Activated CD4-positive, alpha-beta memory T cell treated with anti-CD3 and anti-CD28 coated beads, Interleukin-2, amount 10 ng/mL, durations not matched to agents 7 days and 5 days (primary cell): ENCODE measurements at places on chromosomes 16 and 17. TPM values are rescaled to one million over a fixed set of nuclear protein-coding genes. Genes with fewer than 3 reads are reported as not detected.

The DHX40 gene
- 20.0 TPM for total RNA-seq

The MCRIP1 gene
- total RNA-seq, result 38.2 TPM

The ZG16 gene
- total RNA-seq, result not detected

- no peak for DNase-seq
- H3K36me3 ChIP-seq, result no peaks in the 10 kb centered on the region
- peaks cover 39% of the 10 kb centered on the region for H3K4me1 ChIP-seq
- no peak overlapping the region for H3K27ac ChIP-seq
- H3K4me3 ChIP-seq, result no peak overlapping the region
- peaks cover 6% of the 10 kb centered on the region for H3K27me3 ChIP-seq
Observed at GRCh38 chr17:57082441-57082840, 2.6 kb upstream of the AKAP1 start.

The DPEP2 gene
- 17.5 TPM for total RNA-seq

GRCh38 chr17:57537524-57538410 lies 207.3 kb downstream of the CCDC182 start:
- H3K4me1 ChIP-seq, result peaks cover 15% of the 10 kb centered on the region
- H3K27ac ChIP-seq, result peak overlapping the region; percentile 19
- H3K27me3 ChIP-seq, result no peaks in the 10 kb centered on the region
- H3K36me3 ChIP-seq, result no peaks in the 10 kb centered on the region
- no peak overlapping the region for H3K4me3 ChIP-seq

- no peak overlapping the region for H3K4me3 ChIP-seq
- no peaks in the 10 kb centered on the region for H3K4me1 ChIP-seq
- no peak for DNase-seq
- no peaks in the 10 kb centered on the region for H3K27me3 ChIP-seq
Observed at GRCh38 chr17:31171701-31172100, 76.9 kb downstream of the NF1 start.

GRCh38 chr17:77185137-77185536 lies 44.4 kb downstream of the SEC14L1 start:
- H3K4me3 ChIP-seq, result no peak overlapping the region
- H3K27me3 ChIP-seq, result no peaks in the 10 kb centered on the region
- no peak overlapping the region for H3K27ac ChIP-seq
- peaks cover 8% of the 10 kb centered on the region for H3K36me3 ChIP-seq
- no peak for DNase-seq

The TBC1D3 gene
- not detected for total RNA-seq

The HEXIM1 gene
- total RNA-seq, result 35.0 TPM

GRCh38 chr16:60304720-60305119 lies 1570.6 kb upstream of the GOT2 start:
- no peaks in the 10 kb centered on the region for H3K36me3 ChIP-seq
- no peaks in the 10 kb centered on the region for H3K4me1 ChIP-seq
- no peak overlapping the region for H3K27ac ChIP-seq
- DNase-seq, result no peak

GRCh38 chr16:74922150-74923138 lies 62.5 kb downstream of the WDR59 start:
- no peaks in the 10 kb centered on the region for H3K4me1 ChIP-seq
- H3K4me3 ChIP-seq, result no peak overlapping the region
- DNase-seq, result no peak
- H3K27me3 ChIP-seq, result no peaks in the 10 kb centered on the region
- H3K36me3 ChIP-seq, result peaks cover 55% of the 10 kb centered on the region

The KRT20 gene
- not detected for total RNA-seq

DNA sequence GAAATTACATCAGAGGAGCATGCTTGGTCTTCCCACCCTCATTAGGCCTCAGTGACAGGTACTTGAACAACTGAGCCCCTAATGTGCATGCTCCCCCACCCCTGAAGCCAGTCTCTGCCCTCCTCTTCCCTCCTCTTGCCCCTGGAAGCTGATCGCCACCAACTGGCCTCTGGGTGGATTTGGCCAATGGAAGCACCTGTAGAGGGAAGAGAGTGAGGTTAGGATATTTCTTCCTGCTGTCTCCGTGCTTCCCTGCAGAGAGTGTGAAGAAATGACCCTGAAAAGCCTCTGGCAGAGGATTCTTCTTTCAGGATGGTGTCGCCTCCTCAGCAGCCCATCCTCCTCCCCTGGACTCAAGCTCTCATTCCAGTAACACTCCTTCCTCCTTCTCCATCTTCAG lies 5.9 kb upstream of the CBLN1 start:
- no peak for DNase-seq
- peaks cover 5% of the 10 kb centered on the region for H3K36me3 ChIP-seq
- H3K4me1 ChIP-seq, result peaks cover 2% of the 10 kb centered on the region
- peaks cover 35% of the 10 kb centered on the region for H3K27me3 ChIP-seq

DNA sequence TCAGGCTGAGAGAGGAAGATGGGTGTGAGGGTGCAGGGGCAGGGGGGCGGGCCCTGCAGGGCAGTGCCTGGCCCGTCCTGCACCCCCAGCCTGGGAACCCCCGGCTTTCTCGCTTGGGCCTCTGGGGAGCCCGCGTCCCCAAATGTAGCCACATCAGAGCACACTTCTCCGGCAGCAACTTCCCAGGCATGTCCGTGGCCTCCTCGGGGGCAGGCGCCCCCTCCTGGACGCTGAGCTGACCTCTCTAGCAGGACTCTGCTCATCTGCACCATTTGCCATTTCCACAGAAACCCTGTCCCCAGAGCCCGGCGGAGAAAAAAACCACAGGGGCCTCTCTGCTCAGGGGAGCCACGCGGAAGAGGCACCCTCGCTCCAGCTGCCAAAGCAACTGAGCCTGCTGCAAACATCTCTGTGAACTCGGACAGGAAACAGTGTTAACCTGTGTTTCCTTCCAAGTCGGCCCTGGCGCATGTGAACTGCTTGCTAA lies 63.4 kb downstream of the KLHDC4 start:
- peaks cover 62% of the 10 kb centered on the region for H3K4me1 ChIP-seq
- H3K4me3 ChIP-seq, result peak overlapping the region; percentile 8
- no peaks in the 10 kb centered on the region for H3K27me3 ChIP-seq
- H3K36me3 ChIP-seq, result peaks cover 31% of the 10 kb centered on the region

DNA sequence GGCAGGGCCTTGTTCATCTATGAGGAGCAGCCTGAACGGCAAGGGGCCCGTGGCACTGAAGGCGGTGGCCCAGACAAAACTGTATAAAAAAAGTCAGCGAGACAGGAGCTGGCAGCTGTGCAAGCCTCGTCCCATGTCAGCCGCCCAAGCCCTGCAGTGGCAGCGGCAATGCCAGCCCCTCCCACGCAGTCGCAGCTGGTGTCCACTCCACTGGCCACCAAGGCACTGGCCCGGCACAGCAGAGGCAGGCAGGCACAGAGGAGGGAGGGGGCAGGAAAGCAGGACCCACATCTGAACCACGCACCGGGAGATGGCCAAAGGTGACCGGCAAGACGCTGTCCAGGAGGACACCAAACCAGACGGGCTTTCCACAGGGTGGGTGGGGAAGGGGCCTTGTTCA lies 15.9 kb upstream of the C16orf95 start:
- peaks cover 7% of the 10 kb centered on the region for H3K36me3 ChIP-seq
- no peaks in the 10 kb centered on the region for H3K27me3 ChIP-seq
- no peak overlapping the region for H3K4me3 ChIP-seq
- peaks cover 5% of the 10 kb centered on the region for H3K4me1 ChIP-seq
- no peak overlapping the region for H3K27ac ChIP-seq

DNA sequence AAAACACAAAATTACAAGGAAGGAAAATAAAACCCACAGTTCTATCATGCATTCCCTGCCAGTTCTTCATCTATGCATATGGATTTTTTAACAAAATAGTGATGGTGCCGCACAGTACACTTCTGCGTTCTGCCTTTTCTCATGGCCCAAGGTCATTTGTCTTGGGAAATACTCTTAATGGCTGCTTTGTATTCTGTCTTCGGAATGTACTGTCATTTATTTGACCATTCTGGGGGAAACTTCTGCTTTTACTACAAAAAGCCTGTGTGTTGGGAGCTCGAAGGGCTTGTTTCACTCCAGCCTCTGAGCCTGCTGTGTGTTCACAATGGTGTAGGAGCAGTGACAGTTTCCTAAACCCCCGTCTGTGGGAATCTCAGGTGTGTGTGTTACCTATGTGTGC lies 82.8 kb upstream of the SEC14L1 start:
- peaks cover 4% of the 10 kb centered on the region for H3K27me3 ChIP-seq
- no peaks in the 10 kb centered on the region for H3K36me3 ChIP-seq
- no peak overlapping the region for H3K4me3 ChIP-seq
- no peaks in the 10 kb centered on the region for H3K4me1 ChIP-seq

DNA sequence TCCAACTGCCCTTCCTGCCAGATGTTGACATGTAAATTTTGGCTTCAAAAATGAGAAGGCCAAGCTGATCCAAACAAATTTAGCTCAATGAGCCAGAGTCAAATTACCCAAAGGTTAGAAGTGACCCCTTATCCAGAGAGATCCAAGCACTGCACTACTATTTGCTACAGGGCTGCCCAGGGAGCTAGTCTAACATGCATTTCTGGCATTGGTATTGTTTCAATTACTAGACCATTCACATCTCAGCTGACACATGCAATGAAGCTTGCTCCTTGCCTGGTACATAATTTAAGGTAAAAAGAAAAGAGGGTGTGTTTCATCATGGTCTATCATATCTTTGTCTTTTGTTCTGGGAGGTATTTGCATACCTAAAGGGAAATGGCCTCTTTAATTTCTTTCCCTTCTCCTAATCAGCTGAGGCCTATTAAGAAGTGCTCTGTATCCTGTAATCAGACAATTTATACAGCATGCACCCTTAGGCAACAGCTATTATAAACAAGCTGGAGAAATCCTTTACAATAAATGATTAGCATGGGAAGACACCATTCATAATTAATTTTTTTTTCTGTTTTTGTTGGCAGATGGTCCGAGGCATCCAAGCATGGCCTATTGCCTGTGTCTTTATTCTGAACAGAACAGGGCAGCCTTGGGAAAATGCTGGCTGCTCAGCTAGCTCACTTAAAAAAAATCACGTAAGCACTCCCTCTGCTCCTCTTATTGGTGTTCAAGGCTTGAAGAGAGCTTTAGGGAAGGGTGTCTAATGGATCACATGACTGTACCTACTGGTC lies 161.5 kb upstream of the SALL1 start:
- no peak overlapping the region for H3K4me3 ChIP-seq
- no peaks in the 10 kb centered on the region for H3K36me3 ChIP-seq
- H3K27ac ChIP-seq, result no peak overlapping the region

GRCh38 chr16:79394206-79394605 lies 206.3 kb downstream of the MAF start:
- H3K27ac ChIP-seq, result no peak overlapping the region
- no peak for DNase-seq
- no peaks in the 10 kb centered on the region for H3K36me3 ChIP-seq
- H3K4me1 ChIP-seq, result peaks cover 3% of the 10 kb centered on the region
- no peaks in the 10 kb centered on the region for H3K27me3 ChIP-seq

DNA sequence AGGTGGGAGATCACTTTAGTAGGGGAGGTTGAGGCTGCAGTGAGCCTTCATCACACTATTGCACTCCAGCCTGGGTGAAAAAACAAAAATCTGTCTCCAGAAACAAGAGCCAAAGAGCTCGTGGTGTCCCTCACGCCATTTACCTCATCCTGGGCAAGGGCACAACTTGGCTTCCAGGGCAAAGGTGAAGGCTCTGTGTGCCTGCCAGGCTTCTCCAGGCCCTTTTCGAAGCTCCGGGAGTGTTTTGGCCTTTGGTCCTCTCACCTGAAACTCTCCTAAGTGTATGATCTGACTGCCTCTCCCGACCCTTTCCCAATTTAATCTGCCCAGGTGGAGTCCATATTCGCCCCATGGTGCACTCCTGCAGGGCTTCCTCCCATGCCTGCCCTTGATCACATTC lies 11.6 kb upstream of the CES3 start:
- DNase-seq, result no peak
- H3K4me3 ChIP-seq, result peak overlapping the region; percentile 27
- no peak overlapping the region for H3K27ac ChIP-seq

DNA sequence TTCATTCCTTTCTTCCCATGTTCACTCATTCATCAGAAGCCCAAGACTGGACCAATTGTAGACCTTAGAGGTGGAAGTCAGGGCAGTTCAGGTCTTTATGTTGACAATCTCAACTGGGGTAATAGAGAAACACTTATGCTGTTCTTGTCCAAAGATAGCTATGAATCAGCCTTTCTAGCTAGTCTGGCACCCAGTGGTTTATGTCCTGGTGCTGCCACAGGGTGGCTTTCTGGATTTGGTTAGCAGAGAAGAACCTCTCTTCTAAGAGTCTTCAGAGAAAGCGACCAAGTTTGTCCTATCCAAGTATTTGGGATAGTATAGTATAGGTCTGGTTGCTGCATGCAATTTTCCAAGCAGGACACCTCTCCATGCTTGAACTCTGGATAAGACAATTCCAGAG lies 83.3 kb downstream of the NOG start:
- H3K4me3 ChIP-seq, result no peak overlapping the region
- no peaks in the 10 kb centered on the region for H3K36me3 ChIP-seq
- H3K27me3 ChIP-seq, result peaks cover 34% of the 10 kb centered on the region
- peaks cover 2% of the 10 kb centered on the region for H3K4me1 ChIP-seq
- no peak for DNase-seq
- H3K27ac ChIP-seq, result no peak overlapping the region

DNA sequence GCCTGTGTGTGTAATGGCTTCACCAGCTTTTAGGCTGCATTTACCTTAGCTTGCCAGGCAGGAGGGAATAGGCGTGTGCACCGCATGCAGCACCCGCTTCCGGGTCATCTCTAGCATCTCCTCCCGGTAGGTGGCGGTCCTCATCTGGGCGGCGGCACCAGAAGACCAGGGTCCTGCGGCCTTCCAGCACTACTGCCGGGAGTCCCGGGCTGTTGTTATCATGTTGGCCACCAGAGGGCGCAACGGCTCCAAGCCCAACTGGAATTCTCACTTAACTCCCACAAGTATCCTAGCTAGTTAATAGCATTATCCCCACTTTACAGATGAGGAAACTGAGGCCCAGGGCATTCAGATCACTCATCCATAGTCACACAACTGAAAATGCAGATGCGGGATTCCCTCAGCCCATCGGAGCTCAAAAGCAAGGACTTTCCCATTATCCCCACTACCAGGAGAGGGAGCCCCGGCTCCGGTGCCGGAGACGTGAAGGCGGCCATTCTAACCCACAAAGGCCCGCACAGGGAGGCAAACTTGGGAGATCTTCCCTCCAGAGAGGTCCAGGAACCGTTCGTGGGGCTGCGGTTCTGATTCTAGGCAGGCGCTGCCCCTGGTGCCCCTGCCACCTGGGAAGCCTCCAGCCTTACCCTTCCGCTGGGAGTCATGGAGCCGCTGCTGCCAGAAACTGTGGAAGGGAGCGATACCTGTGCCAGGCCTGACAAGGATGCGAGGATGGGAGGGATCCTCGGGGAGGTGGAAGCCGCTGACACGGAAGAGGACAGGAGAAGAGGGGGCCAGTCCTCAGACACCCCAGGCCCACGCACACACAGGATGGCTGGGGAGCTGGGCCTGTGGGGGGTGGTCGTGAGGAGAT lies 23.9 kb downstream of the LGALS9 start:
- H3K36me3 ChIP-seq, result no peaks in the 10 kb centered on the region
- no peak overlapping the region for H3K4me3 ChIP-seq
- H3K4me1 ChIP-seq, result peaks cover 5% of the 10 kb centered on the region
- peaks cover 2% of the 10 kb centered on the region for H3K27me3 ChIP-seq

- H3K36me3 ChIP-seq, result no peaks in the 10 kb centered on the region
- no peaks in the 10 kb centered on the region for H3K27me3 ChIP-seq
- H3K27ac ChIP-seq, result no peak overlapping the region
- no peak overlapping the region for H3K4me3 ChIP-seq
Observed at GRCh38 chr17:51546114-51546513, 285.8 kb downstream of the UTP18 start.

The ZNF19 gene
- 2.1 TPM for total RNA-seq
